Immature natural killer cell (primary cell): ENCODE measurements at places on chromosomes 1 and 21.

- peaks cover 4% of the 10 kb centered on the region for H3K27me3 ChIP-seq
- no peak overlapping the region for H3K27ac ChIP-seq
- H3K36me3 ChIP-seq = no peaks in the 10 kb centered on the region
- no peaks in the 10 kb centered on the region for H3K4me1 ChIP-seq
- H3K4me3 ChIP-seq = no peak overlapping the region
These were observed 113.0 kb downstream of the WDR3 start for GRCh38 chr1:118042501-118042900.

GRCh38 chr1:175822580-175822979, 79.2 kb upstream of the TNR start:
- H3K36me3 ChIP-seq = no peaks in the 10 kb centered on the region
- H3K27ac ChIP-seq = no peak overlapping the region
- no peak for DNase-seq
- H3K4me1 ChIP-seq = no peaks in the 10 kb centered on the region
- peaks cover 5% of the 10 kb centered on the region for H3K27me3 ChIP-seq
- H3K4me3 ChIP-seq = no peak overlapping the region

GRCh38 chr1:214444182-214444939, 107.0 kb downstream of the PTPN14 start:
- DNase-seq = no peak
- H3K27me3 ChIP-seq = peaks cover 12% of the 10 kb centered on the region
- H3K4me1 ChIP-seq = peaks cover 24% of the 10 kb centered on the region

DNA sequence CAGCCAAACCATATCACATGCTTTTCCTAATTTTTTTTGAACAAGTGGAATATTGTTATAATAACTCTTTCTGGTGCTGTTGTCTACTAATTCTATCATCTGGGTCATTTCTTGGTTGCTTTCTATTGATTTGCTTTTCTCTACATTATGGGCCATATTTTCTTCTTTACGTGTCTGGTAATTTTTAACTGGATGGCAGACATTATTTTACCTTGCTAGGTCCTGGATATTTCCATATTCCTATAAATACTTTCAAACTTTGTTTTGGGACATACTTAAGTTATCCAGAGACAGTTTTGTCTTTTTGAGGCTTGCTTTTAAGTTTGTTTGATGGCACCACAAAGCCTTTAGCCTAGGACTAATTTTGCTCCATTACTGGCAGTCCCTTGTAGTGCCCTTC, 11.3 kb downstream of the HS2ST1 start:
- no peak overlapping the region for H3K27ac ChIP-seq
- H3K4me3 ChIP-seq = no peak overlapping the region
- no peaks in the 10 kb centered on the region for H3K4me1 ChIP-seq

- H3K36me3 ChIP-seq = no peaks in the 10 kb centered on the region
- peaks cover 2% of the 10 kb centered on the region for H3K27me3 ChIP-seq
- no peak overlapping the region for H3K4me3 ChIP-seq
- DNase-seq = no peak
- H3K4me1 ChIP-seq = no peaks in the 10 kb centered on the region
- no peak overlapping the region for H3K27ac ChIP-seq
These were observed 553.8 kb downstream of the LRRIQ3 start for GRCh38 chr1:73644198-73644597.

DNA sequence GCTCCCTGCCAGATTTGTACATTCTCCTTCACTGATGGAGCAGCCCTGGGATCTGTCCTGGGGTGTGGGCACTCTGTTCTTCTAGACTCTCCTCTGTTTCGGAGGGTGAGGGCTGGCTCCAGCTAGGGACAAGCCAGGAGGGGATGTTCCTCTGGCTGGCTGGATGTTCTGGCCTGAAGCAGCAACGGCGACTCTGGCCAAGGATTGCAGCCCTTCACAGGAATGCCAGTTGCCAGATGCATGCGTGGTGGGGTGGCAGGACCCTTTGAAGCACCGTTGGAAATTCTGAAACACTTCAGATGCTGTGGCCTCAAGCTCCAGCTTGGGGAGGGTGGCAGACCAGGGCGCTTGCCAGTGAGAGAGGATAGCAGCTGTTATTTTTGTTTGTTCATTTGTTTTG, 210.9 kb downstream of the TRABD2B start:
- no peak overlapping the region for H3K4me3 ChIP-seq
- H3K27ac ChIP-seq = no peak overlapping the region
- no peaks in the 10 kb centered on the region for H3K4me1 ChIP-seq
- no peak for DNase-seq
- H3K36me3 ChIP-seq = no peaks in the 10 kb centered on the region

GRCh38 chr1:164180824-164181223, 378.2 kb upstream of the PBX1 start:
- H3K36me3 ChIP-seq = no peaks in the 10 kb centered on the region
- H3K27ac ChIP-seq = no peak overlapping the region
- DNase-seq = no peak
- H3K4me1 ChIP-seq = no peaks in the 10 kb centered on the region

- H3K4me1 ChIP-seq = no peaks in the 10 kb centered on the region
- H3K36me3 ChIP-seq = no peaks in the 10 kb centered on the region
- no peaks in the 10 kb centered on the region for H3K27me3 ChIP-seq
- no peak overlapping the region for H3K4me3 ChIP-seq
- DNase-seq = no peak
These were observed 116.8 kb upstream of the GORAB start for GRCh38 chr1:170414989-170415709.

- peak overlapping the region; percentile 91 for H3K4me3 ChIP-seq
- H3K4me1 ChIP-seq = peaks cover 29% of the 10 kb centered on the region
- no peaks in the 10 kb centered on the region for H3K36me3 ChIP-seq
- no peak for DNase-seq
These were observed 1.2 kb downstream of the PKN2 start for GRCh38 chr1:88685259-88685620.

- DNase-seq = no peak
- no peak overlapping the region for H3K4me3 ChIP-seq
- no peaks in the 10 kb centered on the region for H3K4me1 ChIP-seq
- H3K36me3 ChIP-seq = no peaks in the 10 kb centered on the region
These were observed 44.9 kb downstream of the C1orf198 start for GRCh38 chr1:230823426-230823825.

- H3K27me3 ChIP-seq = no peaks in the 10 kb centered on the region
- DNase-seq = no peak
- no peak overlapping the region for H3K4me3 ChIP-seq
- H3K27ac ChIP-seq = no peak overlapping the region
These were observed 68.4 kb downstream of the EPHB2 start for GRCh38 chr1:22778862-22779520.

- no peak for DNase-seq
- no peaks in the 10 kb centered on the region for H3K27me3 ChIP-seq
- peaks cover 26% of the 10 kb centered on the region for H3K4me1 ChIP-seq
- peaks cover 25% of the 10 kb centered on the region for H3K36me3 ChIP-seq
- no peak overlapping the region for H3K27ac ChIP-seq
These were observed 56.5 kb downstream of the CD46 start for GRCh38 chr1:207808322-207808705.

DNA sequence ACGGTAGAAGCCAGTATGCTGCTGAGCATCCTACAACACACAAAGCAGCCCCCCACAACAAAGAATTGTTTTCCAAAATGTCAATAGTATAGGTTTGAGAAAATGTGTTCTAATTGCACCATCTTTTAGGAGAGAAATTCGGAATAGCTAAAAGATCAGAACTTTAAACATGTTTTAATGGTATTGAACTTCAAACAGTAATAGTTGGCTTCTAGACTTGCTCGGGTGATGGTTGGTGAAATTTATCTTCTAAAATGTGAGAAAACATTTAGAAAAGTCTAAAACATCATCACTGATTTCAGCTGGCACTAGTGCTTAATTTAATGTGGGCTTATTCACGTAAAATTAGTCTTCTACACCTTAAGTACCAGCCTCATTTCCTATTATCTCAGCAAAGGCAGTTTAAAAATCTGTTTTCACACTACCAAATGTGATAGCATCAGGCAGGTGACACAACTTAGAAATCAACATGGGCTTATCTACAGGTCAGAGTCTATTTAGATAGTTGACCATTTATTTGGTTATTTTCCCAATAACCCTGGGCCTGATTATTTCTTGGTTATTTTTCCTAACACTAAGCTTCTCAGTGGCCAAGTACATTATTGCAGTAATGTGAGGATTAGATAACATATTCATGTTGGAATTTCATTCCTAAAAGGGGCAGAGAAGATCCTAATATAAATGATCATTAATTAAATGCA, 399.3 kb upstream of the PKN2 start:
- no peak overlapping the region for H3K27ac ChIP-seq
- H3K4me3 ChIP-seq = no peak overlapping the region
- no peaks in the 10 kb centered on the region for H3K4me1 ChIP-seq
- no peaks in the 10 kb centered on the region for H3K36me3 ChIP-seq

DNA sequence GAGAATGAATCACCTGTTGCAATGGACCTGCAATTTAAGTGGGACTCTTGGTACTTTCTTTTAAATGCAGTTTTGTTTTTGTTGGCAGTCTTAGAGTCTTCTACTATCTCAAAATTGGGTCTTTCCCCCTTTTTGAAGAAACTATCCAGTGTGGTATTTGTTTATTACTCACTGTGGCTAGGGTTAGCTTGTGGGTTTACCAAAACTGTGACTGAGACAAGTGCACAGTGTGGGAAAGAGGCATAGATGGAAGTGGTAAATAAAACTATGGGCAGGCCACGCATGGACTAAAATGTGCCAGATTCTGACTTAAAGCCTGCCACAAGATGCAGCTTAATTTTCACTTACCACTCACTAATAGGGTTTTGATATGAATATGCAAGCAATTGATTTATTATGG, 1441.7 kb downstream of the PLA2G4A start:
- no peak overlapping the region for H3K4me3 ChIP-seq
- H3K4me1 ChIP-seq = no peaks in the 10 kb centered on the region
- H3K27ac ChIP-seq = no peak overlapping the region
- no peaks in the 10 kb centered on the region for H3K27me3 ChIP-seq
- H3K36me3 ChIP-seq = no peaks in the 10 kb centered on the region

DNA sequence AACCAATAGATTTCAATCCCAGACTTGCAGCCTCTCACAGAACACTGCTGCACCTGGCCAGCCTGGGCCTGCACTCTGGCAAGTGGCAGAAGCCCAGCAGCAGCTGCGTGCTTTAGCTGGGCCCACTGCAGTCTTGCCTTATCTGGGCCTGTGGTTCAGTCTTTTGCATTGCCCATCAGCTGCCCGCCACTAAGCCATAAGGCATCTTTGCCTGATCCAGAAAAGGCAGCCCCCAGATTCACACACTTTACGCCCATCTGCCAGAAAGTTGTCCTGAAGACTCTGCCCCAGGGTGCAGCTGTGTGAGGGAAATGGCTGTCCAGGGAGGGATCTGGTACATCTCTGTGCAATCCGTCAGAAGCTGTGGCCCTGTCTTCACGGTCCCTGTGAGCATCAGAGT, 217.0 kb downstream of the DNAH14 start:
- H3K36me3 ChIP-seq = no peaks in the 10 kb centered on the region
- no peak for DNase-seq

DNA sequence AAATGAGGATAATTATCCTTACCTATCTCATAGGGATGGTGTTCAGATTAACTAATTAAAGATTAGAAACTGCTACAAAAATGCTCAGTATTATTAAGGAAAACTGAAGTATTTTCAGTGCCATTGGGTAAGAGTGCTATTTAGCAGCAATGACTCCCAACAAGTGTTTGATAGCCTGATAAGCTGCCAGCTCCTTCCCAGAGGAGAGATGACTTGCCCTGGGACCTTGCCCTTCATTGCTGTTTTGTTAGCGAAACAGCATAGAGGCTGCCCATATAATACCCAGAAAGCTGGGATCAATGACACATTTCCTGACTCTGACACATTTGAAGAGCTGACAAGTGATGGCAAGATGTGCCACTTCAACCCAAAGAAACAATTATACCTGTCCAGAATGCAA, 592.2 kb downstream of the ADGRL2 start:
- no peaks in the 10 kb centered on the region for H3K4me1 ChIP-seq
- no peak overlapping the region for H3K27ac ChIP-seq
- no peaks in the 10 kb centered on the region for H3K36me3 ChIP-seq
- H3K27me3 ChIP-seq = peaks cover 6% of the 10 kb centered on the region

DNA sequence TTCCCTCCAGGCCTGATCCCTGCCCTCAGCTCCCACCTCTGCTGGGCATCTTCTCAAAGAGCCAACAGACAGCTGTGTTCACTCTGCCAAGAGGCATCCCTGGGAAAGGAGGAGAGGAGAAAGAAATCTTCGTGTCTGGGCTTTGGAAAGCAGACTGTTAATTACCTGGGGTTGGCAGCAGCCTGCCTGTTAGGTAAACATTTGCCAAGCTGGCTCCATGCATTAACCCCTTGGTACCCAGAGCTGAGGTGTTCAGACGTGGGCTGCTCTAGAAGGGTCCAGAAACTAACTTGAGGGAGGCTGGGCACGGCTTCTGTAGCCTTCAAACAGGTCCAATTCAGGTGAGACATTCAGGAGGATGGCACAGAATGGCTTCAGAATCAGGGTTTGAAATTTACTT, 8.7 kb upstream of the EXTL1 start:
- H3K4me1 ChIP-seq = no peaks in the 10 kb centered on the region
- H3K4me3 ChIP-seq = no peak overlapping the region
- H3K27me3 ChIP-seq = peaks cover 4% of the 10 kb centered on the region
- DNase-seq = no peak
- no peaks in the 10 kb centered on the region for H3K36me3 ChIP-seq
- H3K27ac ChIP-seq = no peak overlapping the region

- DNase-seq = no peak
- H3K27me3 ChIP-seq = peaks cover 8% of the 10 kb centered on the region
- peaks cover 36% of the 10 kb centered on the region for H3K4me1 ChIP-seq
- peak overlapping the region; percentile 89 for H3K27ac ChIP-seq
These were observed 1.0 kb downstream of the NCDN start for GRCh38 chr1:35558374-35559316.

- H3K36me3 ChIP-seq = no peaks in the 10 kb centered on the region
- H3K27me3 ChIP-seq = peaks cover 6% of the 10 kb centered on the region
- H3K4me3 ChIP-seq = no peak overlapping the region
- DNase-seq = no peak
- no peak overlapping the region for H3K27ac ChIP-seq
These were observed 19.2 kb upstream of the RSPO1 start for GRCh38 chr1:37653906-37654305.

DNA sequence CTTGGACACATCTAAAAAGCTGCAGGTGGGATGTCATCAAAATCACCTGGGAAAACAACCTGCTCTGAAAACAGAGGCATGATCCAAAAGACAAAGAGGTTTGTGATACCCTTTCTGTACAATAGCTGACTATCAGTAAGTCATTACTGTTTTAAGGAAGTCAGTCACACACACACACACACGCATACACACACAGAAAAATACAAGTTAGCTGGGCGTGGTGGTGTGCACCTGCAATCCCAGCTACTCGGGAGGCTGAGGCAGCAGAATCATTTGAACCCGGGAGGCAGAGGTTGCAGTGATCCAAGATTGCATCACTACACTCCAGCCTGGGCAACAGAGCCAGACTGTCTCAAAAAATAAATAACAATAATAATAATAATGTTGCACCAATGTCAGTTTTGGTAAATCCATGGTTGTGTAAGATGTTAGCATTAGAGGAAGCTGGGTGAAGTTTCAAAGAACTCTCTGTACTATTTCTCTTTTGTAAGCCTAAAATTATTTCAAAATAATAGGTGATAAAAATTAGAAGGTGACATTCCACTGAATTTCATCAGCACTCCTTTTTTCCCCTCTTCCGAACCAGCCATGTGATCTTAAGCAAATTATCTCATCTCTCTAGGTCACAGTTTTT, 9.9 kb upstream of the HLCS start:
- H3K36me3 ChIP-seq = no peaks in the 10 kb centered on the region
- DNase-seq = no peak
- no peak overlapping the region for H3K4me3 ChIP-seq
- peaks cover 10% of the 10 kb centered on the region for H3K27me3 ChIP-seq
- H3K27ac ChIP-seq = no peak overlapping the region

- no peaks in the 10 kb centered on the region for H3K27me3 ChIP-seq
- H3K27ac ChIP-seq = no peak overlapping the region
- H3K4me3 ChIP-seq = no peak overlapping the region
- H3K4me1 ChIP-seq = no peaks in the 10 kb centered on the region
These were observed 52.2 kb upstream of the L1TD1 start for GRCh38 chr1:62142496-62142895.

GRCh38 chr1:208190784-208191183, 53.4 kb downstream of the PLXNA2 start:
- no peaks in the 10 kb centered on the region for H3K4me1 ChIP-seq
- H3K27me3 ChIP-seq = peaks cover 9% of the 10 kb centered on the region
- no peak overlapping the region for H3K4me3 ChIP-seq
